Thoracic aorta (tissue), 2 donors: ENCODE measurements at places on chromosomes 3 and 15. TPM values are rescaled to one million over a fixed set of nuclear protein-coding genes. Genes with fewer than 3 reads are reported as not detected.

DNA sequence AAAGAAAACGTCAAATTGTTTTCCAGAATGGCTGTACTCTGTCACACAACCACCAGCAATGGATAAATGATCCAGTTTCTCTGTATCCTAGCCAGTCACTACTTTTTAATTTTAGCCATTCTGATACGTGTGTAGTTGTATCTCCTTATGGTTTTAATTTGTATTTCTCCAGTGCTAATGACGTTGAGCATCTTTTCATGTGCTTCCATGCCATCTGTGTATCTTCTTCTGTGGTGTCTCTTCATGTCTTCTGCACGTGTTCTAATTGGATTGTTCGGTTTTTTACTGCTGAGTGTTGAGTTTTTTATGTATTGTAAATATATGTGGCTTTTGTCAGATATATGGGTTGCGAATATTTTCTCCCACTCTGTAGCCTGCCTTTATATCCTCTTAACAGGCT is 81.9 kb downstream of the SUMF1 start:
- no peak for DNase-seq

GRCh38 chr3:177512945-177513814 is 315.9 kb upstream of the TBL1XR1 start:
- DNase-seq, result no peak

The PTPN23 gene
- total RNA-seq, result 32.2 TPM

The MAP1A gene
- 39.4 TPM for total RNA-seq

The SUCLG2 gene
- 25.5 TPM for total RNA-seq

The IL5RA gene
- not detected for total RNA-seq

DNA sequence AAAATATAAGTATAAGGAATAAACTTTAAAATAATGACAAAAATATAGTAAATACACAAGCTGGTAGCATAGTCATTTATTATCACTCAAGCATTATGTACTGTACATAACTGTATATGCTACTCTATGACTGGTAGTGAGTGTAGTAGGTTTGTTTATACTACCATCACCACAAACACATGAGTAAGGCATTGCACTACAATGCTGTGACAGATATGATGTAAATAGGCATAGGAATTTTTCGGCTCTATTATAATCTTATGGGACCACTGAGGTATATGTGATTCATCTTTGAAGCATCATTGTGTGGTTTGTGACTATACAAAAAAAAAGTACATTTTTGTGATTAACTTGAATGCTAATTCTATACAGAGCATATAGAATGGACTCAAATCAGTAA is 35.3 kb upstream of the FBN1 start:
- no peak for DNase-seq

- DNase-seq, result no peak
Measured at GRCh38 chr15:71011503-71012155, 103.6 kb upstream of the THSD4 start.

DNA sequence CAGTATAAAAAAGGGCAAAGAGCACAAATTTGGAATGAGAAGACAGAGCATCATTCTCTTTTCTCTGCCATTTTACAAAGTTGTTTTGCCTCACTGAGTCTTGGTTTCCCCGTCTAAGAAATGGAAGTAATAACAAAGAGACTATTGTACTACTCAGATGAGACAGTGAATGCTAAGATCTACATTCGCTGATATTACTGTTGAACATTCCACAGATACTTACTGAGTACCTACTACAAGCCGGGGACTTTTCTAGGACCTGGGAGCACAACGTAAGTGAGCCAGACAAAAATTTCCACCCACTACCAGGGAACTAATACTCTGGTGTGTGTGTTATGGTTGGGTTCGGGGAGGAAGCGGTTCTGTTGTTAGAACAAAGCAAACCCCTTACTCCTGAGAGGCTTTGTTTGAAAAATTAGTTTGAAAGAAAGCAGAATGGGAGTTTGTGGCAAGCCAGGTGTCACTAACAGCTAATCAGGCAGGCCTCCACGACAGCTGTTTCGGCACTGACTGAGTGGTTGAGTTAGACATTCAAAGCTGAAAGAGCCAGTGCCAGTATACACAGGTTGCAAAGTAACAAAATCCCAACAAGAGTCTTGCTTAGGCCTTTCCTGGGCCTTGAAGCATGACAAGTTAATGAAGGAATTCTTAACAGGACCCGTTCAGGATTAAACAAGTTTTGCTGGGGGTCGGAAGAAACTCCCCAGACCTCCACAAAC is 458.3 kb downstream of the EDEM1 start:
- no peak for DNase-seq

GRCh38 chr3:41997702-41998550 is 36.0 kb upstream of the ULK4 start:
- DNase-seq, result no peak

The LRRC34 gene
- 4.5 TPM for total RNA-seq

DNA sequence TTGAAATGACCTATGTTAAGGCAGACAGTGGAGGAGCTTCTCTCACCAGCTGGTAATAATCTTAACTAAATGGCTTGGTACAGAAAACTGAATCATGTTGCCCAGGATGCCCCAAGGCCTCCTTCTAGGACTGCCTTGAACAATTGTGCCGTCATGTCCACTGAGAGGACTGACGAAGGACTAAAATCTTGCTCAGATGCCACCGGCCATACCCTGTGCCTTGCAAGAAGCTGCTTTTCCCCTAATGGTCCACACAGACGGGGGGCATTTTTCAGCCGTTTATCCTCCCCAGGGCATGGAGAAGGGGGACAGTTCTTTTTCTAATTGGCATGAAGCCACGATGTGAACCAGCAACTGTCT is 1.8 kb upstream of the CP start:
- no peak for DNase-seq

DNA sequence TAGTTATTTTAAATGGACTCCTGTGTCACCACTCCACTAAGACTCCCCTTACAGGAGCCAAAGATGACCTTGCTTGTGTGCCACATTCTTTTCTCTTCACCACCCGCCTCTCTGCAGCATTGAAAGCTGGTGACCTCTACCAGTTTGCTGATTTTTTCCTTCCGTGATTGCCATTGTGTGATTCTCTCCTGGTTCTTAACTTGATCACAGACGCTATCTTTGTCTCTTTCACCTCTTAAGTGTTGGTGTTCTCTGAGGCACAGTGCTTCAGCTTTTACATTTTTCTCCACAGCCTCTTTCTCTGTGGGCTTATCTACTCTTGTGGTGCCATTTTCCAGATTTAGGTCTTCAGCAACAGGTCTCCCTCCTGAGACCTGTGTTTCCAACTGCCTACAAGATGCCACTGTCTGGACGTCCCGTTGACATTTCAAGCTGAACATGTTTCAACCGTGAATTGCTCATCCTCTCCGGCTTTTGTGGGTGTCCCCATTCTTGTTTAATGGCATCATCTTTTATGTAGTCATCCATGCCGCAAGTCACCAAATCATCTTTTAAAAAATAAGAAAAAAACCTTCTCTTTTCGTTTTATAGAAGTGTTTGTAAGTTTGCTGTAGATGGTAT is 26.5 kb downstream of the IQGAP1 start:
- DNase-seq, result no peak

The EXOSC7 gene
- total RNA-seq, result 43.3 TPM

The C2CD4A gene
- total RNA-seq, result 1.8 TPM

DNA sequence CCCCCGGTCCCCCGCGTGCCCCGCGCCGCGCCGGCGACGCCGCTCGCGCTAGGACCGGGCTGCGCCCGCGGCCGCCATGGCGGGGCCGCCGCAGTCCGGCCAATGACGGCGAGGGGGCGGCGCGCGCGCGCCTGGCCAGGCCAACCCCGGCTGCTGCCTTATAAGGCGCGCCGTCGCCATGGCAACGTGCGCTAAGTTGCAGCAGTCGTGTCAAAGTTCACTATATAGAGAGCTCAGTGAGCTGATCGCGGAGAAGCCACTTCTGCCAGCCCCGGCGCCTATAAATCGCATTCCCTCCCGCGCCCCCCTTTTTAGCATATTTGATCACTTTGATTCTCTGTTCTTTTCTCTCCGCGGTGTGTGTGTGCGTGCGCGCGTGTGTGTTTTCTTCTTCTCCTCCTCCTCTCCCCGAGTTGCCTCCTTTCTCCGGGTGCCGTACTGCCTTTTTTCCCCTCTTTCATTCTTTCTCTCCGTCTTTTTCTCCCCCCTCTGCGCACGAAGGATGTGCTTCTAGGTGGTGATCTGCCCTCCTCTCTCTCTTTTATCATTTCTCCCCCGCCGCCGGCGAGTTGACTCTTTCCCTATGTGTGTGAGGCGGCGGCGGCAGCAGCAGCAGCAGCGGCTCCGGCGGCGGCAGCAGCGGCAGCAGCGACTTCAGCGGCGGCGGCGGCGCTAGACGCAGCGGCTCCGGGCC is at the start of gene NR2F2:
Gene NR2F2 (plus strand): TSS at position 251 of the 694 bp plus-strand sequence. CDS start 1,406 bp downstream, outside the sequence.
- DNase-seq, result peak; percentile 83

DNA sequence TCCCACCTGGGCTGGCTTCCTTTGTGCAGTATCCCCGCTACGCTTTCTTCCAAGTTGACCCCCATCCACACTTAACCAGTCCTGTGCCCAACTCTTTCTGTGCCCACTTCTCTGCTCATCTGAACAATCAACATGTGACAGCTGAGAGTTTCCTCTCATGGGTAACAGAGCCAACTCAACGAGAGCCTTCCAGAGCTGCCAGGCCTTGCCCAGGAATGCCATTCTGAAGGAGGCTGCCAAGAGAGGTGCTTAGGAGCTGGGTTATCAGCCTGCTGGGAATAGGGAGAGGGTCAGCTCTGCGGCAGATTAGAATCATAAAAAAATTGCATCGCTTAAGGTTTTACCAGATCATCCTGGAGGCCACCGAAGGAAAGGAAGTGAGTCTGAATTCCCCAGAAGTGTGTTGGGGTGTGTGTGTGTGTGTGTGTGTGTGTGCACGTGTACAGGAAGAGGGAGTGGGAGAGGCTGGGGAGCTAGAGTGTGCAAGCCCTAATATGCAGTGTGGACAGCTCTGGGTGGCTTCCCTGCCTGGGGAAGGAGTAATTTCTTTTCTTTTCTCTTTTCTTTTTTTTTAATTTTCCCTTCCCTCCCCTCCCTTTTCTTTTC is 66.7 kb downstream of the ITGA11 start:
- no peak for DNase-seq

GRCh38 chr15:99692825-99693224 is 40.4 kb downstream of the LYSMD4 start:
- no peak for DNase-seq

The GOLGA8M gene
- total RNA-seq, result 0.81 TPM

- DNase-seq, result no peak
Measured at GRCh38 chr3:83877910-83878309, 1080.9 kb upstream of the CADM2 start.

The MEGF11 gene
- total RNA-seq, result not detected

- DNase-seq, result no peak
Measured at GRCh38 chr15:67411486-67411885, 109.4 kb upstream of the C15orf61 start.

The RBPMS2 gene
- 4.4 TPM for total RNA-seq

The ADAMTS17 gene
- 8.1 TPM for total RNA-seq

DNA sequence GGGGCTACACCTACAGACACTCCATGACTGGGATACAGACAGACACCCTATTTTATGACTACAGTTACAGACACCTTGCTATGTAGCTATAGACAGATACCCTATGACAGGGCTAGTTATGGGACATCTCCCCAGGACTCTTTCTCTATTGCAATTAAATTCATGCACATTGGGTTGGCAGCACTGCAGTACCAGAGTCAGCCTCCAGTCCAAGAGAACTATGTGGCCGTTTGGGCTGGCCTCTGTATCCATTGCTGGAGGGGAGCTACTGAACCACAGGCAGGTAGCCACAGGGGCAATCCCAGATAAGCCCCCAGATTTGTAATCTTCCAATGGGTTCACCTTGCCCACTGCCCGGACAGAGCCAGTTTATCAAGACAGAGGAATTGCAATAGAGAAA is 108.4 kb upstream of the SPATA16 start:
- no peak for DNase-seq

DNA sequence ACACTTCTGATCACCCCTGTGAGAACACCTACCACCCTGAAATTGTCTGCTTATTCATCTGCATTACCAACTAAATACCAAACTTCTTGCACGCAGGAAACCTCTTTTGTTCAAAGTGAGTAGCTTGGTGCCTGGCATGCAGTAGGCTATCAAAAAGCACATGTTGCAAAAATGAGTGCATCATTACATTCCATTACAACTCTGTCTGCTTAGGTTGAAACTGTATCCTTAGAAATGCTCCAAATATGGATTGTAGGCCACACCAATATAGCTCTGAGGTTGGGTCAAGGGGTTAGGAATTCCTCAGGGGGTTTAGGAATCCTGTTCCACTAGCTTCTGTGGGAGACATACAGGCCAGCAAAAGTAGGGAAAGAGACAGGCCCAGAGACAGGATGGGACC is 107.2 kb downstream of the THRB start:
- DNase-seq, result no peak

The GREM1 gene
- 0.95 TPM for total RNA-seq
